ENCODE measurements at places on chromosomes 7 and 10.

GRCh38 chr10:95536017-95536416, 25.2 kb downstream of the SORBS1 start:
- no peak for DNase-seq

DNA sequence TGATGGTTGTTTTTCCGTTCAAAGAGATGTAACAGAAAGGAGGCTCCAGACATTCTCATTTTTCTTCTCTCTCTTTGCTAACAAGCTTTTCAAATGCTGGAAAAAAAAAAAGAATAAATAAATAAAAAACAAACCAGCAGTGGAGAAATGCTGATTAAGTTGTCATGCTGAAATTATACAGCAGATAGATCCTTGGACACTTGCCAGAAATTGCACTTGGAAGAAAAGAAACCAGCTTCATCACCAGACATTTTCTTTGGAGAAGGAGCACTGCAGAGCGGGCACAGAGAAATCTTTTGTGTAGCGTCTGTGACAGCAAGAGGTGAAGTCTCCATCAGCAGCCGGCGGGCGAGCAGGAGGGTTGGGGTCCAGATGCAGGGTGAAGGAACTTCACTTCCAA, 55.8 kb downstream of the CLRN3 start:
- DNase-seq, result no peak

DNA sequence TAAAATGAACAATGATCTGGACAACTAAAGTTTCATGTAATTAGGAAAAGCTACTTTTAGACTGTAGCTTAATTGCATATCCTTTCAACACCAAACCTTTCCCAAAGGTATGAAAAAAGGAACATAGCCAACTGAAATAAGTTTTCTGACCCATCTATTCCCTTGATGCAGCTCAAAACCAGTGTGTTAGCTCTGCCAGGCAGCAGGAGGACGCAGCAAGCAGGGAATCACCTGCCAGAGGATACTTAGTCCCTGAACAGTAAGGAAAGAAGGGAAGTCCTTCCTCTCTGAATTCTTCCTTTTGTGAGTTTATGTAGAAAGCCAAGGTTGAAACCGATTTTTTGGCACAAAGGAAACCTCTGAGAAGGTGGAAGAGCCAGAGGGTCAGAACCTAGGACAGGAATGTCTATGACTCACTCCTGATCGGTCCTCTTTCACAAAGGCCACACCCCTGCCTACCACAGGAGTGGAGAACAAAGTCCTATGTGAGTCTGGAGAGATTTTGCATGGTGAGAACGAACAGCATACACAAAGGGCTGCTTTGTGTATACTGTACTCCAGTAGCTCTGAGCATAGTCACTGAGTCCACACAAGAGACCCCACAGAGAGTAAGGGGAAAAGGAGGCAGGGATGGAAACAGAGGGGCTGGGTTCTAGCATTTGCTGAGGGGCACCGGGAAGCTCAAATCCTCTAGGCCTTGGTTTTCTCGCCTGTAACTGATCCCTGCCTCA, 68.8 kb upstream of the GSDME start:
- DNase-seq, result no peak

DNA sequence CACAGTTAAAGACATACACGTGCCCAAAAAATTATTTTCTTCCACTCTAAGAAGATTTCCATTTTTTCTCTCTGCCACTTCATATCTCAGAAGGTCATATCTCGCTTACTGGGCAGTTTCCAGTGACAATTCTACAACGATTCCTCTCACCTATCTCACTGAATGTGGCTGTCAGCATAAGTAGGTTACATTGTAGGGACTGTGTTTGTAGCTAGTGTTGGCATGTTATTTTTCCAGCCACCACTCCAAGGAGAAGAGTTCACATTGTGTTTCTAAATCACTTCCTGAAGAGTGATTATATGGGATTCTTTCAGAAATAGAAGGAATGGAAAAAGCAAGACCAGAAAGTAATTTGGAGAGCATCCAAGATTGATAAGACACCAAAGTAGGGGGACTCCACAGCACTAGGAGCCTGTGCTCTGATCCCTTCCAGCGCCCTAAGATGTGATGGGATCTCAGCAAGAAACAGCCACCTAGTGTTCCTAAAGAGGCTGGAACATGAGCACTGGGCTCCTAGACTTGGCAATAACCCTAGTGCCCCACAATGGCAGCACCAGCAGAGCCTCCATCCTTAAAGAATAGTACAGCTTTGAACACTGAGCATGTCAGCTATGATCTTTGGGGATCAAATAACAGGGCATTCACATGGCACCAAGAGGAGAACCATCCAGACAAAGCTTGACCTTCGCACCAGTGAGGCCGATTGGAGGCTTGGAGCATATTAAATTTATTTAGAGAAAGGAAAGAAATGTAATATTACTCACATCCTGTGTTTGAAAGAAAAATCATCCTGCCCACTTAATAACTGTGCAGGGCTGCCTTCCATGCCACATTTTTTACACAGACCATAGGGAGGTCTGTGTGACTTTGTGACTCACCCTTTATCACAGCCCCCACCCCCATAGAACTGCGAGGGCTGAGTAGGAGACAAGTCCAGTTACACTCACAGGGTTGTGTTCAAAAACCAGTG, 51.8 kb downstream of the CAV1 start:
- DNase-seq, result no peak

DNA sequence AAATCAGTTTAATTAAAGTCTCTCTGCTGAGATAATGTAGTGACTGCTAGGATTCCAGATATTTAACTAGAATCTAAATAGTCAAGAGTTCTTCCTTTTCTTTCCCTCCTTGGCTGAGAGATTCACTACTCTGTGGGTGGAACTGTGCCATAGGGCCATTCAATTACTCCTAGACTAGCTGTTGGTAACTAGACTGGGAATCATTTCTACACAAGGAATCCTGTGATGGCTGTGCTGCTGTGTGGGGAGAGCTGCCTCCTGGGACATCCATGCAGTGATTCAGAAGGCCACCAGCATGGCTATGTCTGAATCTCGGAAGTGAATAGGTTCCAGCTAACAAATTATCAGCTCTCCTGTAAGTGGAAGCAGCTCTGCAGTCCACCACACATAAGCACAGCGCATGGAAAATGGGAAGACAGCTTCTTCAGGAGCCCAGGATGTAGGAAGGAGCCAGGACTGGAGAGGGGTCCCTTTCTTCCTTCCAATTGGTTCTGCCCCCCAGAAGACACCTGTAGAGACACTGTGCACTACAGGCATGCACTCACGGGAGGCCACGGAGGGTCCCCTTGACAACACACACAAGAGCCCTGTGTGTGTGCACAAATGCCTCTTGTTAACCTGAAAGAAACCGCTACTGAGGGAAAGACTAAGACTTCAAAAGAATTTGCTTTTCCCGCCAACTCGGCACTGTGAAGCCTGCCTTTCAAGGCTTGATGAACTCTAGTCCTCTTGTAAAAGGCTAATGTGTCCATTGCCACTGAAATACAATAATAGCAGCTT, 66.5 kb downstream of the SCRN1 start:
- no peak for DNase-seq

DNA sequence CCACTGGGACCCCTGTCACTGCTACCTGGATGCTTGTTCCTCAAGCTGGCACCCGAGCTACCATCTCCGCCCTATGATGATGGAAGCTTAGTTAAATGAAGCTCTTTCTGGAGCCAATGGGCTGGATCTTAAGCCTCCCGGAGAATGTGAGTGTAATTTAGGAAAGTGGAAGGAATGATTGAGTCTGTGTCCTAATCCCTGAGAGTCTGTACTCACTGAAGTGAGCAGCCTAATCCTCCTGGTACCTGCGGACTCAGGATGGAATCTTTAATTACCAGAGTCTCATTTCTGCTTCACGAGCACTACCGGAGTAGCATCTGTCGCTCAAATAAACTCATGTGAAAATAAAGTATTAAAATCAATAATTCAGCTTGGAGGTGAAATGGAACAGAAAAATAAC, 255.5 kb downstream of the WDR37 start:
- no peak for DNase-seq

DNA sequence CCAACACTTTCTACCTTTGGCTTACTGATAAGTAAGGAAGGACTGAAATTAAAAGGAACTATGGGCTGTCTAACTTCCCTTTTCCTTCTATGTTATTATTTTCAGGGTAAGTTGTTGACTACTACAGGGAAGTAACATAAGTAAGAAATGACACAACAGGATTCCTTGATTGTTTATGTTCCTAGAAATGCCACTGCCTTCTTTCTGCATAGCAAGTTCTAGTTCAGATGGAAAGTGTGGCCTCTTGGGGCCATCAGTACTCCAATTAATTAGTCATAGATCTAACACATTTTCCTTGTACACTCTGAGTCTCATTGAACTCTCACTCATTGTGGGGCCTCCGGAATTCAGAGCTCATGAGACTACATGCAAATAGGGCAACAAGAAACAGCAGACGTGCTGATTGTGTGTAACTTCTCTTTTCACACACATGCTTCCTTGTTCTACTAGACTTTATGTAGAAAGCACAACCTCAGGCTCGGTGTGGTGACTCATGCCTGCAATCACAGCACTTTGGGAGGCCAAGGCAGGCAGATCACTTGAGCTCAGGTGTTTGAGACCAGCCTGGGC, 35.3 kb upstream of the HIBADH start:
- no peak for DNase-seq

DNA sequence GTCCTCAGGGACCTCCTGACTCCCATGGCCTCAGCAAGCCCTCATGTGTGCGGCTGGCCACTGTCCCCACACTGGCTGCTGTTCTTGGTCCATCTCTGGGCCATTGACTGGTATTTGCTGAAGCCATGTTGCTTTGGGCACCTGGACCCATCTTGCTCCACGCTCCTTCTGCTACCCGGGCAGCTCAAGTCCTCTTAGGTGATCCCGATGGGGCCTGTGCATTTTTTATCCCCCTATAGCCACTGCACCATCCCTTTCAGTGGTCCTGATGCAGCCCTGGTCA, 16.7 kb downstream of the RAMP3 start:
- no peak for DNase-seq

GRCh38 chr10:107924458-107924857, 760.0 kb upstream of the SORCS1 start:
- DNase-seq, result no peak
